ENCODE measurements at places on chromosomes 2 and 18. TPM values are rescaled to one million over a fixed set of nuclear protein-coding genes. Genes with fewer than 3 reads are reported as not detected.

LRP2 gene
- total RNA-seq: not detected

SCN7A gene
- not detected for total RNA-seq

LIMS2 gene
- 3.0 TPM for total RNA-seq

VIT gene
- total RNA-seq: 0.12 TPM

GEN1 gene
- 10.1 TPM for total RNA-seq

NGEF gene
- 14.9 TPM for total RNA-seq

PKDCC gene
- total RNA-seq: 35.9 TPM

All from aortic smooth muscle cell (primary cell).